ENCODE measurements at places on chromosomes 3 and 15.

GRCh38 chr3:195129644-195130492 lies 141.1 kb downstream of the XXYLT1 start:
- DNase-seq: no peak

DNA sequence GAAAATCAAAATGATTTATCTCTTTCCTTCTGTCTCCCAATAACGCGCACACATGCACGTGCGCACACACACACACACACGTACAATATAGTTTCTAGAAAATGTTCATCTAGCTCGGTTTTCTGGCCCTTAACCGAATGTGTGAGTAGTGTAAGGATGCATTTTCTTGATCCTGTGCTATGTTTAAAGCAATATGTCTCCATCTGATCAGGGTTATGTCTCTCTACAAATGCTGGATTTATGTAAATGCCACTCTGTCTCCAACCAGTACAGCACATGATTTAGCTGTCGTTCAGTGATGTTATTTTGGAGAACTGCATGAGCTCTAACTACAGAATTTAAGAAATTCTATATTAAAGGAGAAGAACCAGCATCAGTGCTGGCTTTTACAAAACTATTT lies 198.0 kb downstream of the TJP1 start:
- DNase-seq: no peak

DNA sequence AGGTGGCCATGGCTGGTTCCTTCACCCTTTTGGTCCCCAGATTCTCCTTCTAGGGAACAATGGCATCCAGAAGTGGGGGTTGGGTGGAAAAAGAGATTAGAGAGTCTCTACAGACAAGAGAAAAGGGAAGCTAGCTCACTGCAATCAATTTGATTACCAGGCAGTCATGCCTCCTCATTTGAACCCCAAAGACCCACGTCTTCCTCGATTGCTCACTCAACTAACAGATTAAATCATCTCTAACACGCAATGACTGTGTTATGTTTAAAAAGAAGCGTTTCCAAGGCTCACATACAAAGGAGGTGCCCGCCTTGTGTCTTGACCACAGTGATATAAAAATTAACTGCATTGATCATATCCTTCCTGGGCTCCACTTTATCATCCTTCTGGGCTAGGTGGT lies 57.6 kb downstream of the BHLHE40 start:
- no peak for DNase-seq

DNA sequence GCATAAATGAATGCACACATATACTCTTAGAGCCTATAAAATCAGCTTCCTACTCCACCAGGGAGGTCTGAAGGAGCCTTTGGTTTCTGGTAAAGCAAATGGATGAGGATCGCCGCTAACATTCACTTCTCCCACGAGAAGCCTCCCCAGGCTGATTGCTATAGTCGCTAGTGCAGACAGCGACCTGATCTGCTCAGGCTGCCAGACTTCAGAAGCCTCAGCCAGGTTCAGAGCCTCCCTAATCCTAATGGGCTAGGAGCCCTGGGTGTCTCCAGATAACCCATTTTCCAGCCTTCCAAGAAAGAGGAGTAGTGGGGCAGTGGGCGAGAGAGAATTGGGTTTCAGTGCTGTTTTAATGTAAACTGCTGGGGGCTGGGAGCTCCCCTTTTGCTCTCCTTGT lies 35.4 kb downstream of the TPM1 start:
- DNase-seq: no peak

DNA sequence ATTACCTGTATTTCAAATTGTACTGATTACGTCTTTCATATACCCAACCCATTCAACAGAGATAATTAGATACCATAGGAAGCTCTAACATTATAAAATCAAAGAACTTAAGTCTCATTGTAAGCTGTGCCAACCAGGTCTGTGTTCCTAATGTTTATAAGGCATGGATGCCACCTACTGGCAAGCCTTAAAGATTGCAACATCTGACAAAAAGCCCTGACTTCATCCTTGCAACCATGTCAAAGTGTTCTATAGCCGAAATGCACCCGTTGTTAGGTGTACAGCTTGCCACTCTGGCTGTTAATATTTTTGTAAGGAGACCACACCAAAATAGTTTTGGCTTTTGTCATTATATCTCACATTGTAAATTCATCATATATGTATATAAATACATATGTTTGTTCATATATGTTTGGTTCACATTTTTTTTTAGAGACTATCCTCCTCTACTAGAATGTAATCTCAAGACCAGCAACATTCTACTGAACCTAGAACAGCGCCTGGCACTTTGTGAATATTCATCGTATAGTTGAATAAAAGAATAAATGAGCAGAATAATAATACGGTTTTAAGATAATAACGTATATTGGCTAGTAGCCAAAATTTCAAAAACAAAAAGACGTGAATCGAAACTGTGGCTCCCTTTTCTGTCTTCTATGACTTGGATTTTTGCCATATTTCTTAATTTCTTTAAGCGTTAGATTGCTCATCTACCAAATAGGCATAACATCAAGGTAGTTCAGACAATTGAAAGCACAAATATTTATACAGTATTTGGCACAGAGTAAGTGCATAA lies 258.1 kb downstream of the TBL1XR1 start:
- DNase-seq: peak; percentile 86

- DNase-seq: no peak
Observed at GRCh38 chr15:69490356-69491037, 37.9 kb downstream of the RPLP1 start.

DNA sequence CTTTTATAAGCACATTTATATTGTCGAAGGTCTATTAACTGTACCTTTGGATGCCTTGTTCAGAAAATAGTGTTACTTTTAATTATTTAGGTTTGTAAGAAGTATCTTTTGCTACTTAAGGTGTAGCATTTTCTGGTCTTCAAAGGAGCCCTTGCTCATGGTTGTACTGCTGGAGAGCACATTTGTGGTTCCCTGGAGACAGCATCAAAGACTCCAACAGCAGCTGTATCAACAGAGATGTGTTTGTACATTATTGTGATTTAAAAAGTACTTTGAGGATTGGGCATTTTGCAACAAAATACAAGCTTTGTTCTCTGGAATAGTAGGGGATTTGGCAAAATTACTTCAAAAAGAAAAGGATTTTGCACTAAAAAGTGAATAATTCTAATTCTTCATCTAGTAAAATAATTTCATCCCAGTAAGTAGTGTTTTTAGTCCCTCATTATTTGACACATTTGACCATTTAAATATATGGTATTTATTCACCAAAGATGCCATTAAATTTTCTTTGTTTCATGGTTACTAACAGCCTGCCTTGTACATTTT lies 16.5 kb downstream of the TBC1D23 start:
- peak; percentile 15 for DNase-seq

GRCh38 chr15:67914537-67915460 lies 75.0 kb upstream of the RNU6-1 start:
- peak; percentile 89 for DNase-seq

GRCh38 chr15:83869341-83869740 lies 215.4 kb downstream of the ADAMTSL3 start:
- DNase-seq: peak; percentile 45

DNA sequence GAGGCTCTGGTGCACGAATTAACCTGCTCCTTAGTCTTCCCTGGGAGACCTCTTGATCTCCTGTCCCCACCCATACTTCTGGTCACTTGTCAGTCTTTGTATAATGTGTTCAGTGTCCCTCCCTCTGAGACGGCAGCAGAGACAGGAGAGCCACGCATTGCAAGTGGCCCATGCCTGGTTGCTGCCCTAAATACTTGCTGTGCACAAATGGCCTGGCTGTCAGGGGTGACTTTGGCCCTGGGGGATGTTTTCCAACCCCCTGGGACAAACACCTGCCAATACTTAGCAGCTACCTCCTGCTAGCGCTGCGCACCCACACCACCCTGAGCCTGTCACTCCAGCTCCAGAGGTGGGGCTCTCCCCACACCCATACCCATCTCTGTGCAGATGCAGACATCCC lies 17.2 kb downstream of the KLF13 start:
- no peak for DNase-seq

GRCh38 chr3:69787436-69788168 lies 48.3 kb downstream of the MITF start:
- DNase-seq: no peak

DNA sequence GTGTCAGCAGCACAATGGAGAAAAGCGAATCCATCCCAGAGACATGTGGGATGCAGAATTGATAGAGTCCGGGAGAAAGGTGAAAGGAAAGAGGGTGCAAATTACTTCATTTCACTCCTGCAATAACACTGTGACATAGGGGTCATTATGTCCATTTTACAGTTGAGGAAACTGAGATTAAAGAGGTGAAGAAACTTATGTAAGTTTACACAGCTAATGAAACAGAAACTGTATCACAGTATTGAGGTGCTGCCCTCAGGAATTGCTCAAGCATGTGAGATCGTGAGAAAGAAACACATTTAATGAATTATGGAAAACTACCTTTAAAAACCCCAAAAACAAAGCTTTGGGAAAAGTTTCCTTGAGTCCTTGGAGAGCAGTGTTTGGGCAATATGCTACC lies 103.6 kb upstream of the PFN2 start:
- no peak for DNase-seq

Data from eye (tissue), 1 donor.